MG63 (cell line): ENCODE measurements at places on chromosomes 6 and 20. TPM values are rescaled to one million over a fixed set of nuclear protein-coding genes. Genes with fewer than 3 reads are reported as not detected.

Gene RFX6
- total RNA-seq = not detected in 2 replicates

DNA sequence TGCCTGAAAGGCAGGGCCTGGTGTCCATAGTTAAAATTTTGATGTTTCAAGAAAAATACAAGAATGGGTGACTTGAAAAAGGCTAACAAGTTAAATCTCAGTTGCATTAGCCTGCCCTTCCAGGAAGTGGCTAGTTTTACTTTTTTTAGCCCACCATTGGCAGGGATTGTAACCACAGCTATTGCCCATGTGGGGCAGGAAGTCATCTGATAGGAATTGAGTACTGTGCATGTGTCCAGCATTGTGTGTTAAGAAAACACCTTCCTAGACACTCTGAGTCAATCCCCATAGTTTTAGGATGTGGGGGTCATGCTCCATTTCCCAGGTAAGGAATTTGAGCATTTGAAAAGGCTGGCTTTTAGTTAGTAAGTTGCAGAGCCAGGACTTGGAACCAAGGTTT is 26.9 kb downstream of the LYRM2 start:
- DNase-seq = no peak

DNA sequence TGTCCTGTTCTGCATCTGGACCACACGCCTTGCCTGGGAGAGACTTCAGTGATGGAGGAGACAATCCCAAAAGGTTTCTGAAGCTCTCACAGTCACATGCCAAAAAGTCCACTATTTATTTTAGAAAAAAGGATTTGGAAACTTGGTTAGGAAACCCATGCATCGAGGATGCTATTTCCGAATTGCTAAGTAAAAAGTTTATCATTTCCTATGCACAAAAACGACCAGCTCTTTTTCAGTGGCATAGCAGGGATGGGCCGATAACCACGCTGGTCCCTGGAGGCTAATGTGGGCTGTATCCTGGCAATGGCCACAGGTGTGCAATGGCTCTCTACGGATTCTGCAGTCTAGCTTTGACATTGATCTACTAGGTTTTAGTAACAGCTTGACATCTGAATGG is 33.9 kb downstream of the RAMACL start:
- DNase-seq = no peak

Gene PGBD1
- total RNA-seq = 4.6 and 9.3 TPM in 2 replicates

- peak; percentile 62 for DNase-seq
Observed at GRCh38 chr20:45322952-45323383, 14.9 kb upstream of the MATN4 start.

GRCh38 chr6:126302191-126302590 is 37.7 kb upstream of the CENPW start:
- DNase-seq = no peak

Gene TNXB
- total RNA-seq = 0.44 and 3.6 TPM in 2 replicates

DNA sequence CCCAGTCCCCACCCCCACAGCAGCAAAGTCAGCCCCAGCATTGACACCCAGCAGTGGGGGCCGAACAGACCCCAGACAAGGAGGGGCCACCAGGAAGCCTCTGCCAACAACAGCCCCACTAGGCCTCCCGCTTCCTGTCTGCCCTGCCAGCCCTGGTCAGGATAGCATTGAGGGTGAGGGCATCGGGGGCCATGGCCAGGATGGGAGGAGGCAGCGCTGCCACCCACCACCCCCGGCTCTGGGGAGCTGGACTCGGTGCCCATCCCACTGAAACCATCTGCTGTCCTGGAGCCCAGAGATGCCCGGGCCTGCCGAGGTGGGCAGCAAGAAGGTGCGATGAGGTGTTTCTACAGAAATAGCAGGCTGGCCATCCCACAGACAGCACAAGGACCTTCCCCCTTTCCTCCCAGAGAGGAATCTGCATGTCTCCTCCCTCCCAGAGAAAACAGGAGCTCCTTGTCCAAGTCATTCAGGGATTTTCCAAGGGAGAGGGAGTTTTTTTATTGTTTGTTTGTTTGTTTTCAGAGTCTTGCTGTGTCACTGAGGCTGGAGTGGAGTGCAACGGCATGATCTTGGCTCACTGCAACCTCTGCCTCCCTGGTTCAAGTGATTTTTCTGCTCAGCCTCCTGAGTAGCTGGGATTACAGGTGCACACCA is 62.1 kb upstream of the BHLHE23 start:
- no peak for DNase-seq

Gene DCBLD1
- total RNA-seq = 20.9 and 34.8 TPM in 2 replicates

DNA sequence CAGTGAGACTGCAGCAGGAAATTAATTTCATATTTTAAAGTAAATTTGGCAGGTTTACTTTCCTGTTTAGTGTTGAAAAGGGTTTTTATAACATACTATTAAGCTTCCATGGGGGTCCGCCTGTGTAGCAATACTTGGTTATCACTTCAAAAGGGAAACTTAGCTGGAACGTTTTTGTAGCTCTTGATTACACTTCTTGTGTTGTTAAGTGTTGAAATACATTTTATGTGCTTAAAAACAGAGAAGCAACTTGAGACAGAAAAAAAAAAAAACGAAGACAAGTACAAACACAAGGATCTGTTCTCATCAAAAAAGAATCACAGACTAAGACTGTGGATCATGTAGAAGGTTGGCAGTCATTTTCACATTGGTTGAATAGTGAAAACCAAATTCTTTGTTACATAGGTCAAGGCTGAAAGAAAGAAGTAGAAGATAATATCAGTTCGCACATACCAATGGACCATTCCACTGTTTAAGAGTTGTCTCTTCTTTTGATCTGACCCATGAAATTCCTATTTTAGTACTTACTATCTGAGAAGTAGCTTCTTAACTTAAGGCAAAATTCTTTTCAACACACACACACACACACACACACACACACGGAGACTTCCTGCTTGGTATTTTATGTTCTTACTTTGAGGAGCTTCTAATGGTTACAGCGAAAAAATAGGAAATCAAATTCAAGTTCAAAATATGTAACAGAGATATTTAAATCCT is 113.9 kb upstream of the SLC35B3 start:
- no peak for DNase-seq

Gene SLC12A5
- 0.15 and 0.72 TPM in 2 replicates for total RNA-seq

GRCh38 chr20:4483486-4483885 is 238.2 kb upstream of the PRND start:
- DNase-seq = no peak

Gene BPIFB2
- total RNA-seq = not detected in 2 replicates

DNA sequence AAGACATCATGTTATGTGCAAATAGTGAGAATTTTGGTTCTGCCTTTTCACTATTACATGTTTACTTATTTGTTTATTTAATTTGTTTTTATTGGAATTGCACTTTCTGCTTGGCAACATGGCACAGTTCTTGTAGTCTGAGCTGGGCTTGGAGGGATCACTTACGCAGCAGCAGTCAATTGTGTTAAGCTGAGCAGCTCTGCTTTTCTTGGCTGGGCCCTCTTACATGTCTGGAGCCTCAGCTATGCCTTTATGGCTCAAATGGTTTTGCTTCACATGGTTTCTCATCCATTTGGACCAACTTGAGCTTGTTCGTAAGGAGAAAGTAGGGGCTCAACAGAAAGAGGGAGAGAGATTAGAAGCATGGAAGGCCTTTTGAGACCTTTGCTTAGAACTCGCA is 327.5 kb upstream of the EPHA7 start:
- DNase-seq = peak; percentile 9

DNA sequence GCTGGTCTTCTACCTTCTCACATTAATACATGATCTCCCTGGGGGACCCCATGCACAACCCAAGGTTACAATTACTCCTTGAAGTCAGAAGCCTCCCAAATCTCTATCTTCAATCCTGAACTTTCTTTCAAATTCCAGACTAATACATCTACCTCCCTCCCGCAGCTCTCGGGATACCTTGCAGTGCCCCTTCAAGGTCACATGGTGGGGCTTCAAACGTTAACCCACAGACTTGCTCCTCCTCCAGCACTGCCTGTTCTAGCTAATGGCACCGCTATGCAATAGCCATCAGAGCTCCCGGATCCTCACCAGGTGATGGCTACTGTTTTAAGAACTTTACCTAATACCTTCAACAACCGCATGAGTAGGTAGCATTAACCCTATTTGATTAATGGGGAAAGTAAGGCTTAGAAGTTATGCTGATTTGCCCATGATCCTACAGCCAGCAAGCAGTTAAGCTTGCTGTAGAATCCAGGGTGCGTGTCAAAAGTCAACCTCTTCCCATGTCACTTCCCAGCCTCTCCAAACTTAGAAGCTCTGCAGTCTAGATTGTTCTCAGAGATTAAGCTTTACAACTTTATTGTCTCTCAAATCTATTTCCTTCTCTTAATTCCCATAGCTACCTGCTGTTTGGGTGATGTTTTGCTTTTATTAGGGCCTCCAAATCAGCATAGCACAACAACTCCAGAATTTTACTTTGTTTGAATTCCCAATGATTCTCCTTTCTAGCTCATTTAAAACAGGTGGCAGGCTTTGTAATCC is 44.7 kb downstream of the PLAGL1 start:
- DNase-seq = no peak

Gene MAPK13
- total RNA-seq = 0.37 and 0.99 TPM in 2 replicates

DNA sequence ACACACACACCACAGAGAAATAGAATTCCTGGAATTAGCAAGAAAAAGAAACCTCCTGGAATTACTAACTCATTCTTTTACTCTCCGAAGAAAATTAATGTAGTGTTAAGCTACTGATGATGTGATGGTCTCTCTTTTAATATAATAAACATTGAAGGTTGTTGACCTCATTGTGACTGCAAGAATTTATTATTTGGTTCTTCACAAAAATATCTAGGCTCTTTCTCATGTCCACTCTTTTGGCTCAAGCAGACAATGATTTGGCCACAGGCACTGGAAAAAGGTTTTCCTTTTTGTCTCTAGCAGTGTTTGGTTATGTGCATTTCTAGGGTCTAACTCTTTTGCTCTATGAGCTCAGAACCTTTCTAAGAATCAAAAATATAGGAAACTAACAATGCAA is 811.9 kb downstream of the TENT5A start:
- no peak for DNase-seq

- DNase-seq = no peak
Observed at GRCh38 chr6:138690975-138691594, 82.5 kb upstream of the CCDC28A start.

- peak; percentile 56 for DNase-seq
Observed at GRCh38 chr20:46031701-46032254, 2.8 kb downstream of the SLC12A5 start.

GRCh38 chr6:123053602-123054225 is 57.7 kb downstream of the CLVS2 start:
- DNase-seq = no peak

GRCh38 chr20:19440660-19441527 is 228.5 kb downstream of the SLC24A3 start:
- DNase-seq = no peak

- no peak for DNase-seq
Observed at GRCh38 chr6:162203287-162203686, 524.3 kb downstream of the PRKN start.

- no peak for DNase-seq
Observed at GRCh38 chr6:152355166-152355565, 282.0 kb downstream of the SYNE1 start.

GRCh38 chr6:15675536-15676220 is 12.8 kb upstream of the DTNBP1 start:
- no peak for DNase-seq

- DNase-seq = no peak
Observed at GRCh38 chr6:134481966-134482365, 164.1 kb upstream of the SGK1 start.

GRCh38 chr20:53826597-53827291 is 233.1 kb upstream of the ZNF217 start:
- no peak for DNase-seq

DNA sequence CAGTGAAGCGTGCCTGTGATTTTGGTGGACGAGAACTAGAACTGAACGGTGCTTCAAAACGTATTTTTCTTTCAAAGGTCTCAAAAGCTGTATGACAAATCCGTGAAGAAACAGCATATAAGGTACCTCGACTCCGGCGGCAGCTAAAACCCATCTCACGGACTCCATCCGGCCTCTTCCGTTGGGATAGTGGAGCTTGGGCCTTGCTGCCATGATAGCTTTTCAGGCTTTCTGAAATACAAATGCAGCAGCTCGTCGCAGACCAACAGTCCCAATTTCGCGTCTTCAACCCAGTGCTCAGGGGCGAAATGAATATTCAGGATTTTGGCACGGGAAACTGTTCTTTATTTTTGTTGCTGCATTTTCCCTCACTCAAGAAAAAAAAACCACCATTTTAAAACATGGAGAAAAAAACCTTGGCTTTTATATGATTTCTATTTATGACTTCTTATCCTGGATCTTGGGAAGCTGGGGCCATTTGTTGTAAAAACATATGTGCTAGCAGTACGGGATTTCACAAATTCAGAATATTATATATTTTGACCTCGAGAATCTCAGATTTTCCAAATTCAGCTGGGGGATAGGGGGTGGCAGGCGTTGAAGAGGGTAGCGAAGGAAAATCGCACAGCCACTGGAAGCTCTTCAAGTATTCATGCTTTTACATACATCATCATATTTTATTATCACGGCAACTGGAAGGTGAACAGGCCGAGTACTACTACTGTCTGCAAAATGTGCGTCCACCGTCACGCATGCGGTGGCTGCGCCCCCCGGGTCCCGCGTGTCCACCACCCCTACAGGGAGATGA is 849 bp downstream of the GSTA4 start:
- DNase-seq = peak; percentile 16

- DNase-seq = peak; percentile 12
Observed at GRCh38 chr6:133501675-133502270, 260.6 kb downstream of the EYA4 start.

Gene FHL5
- not detected in 2 replicates for total RNA-seq
